Frontal cortex (tissue), 4 donors: ENCODE measurements at places on chromosomes 6 and 20. TPM values are rescaled to one million over a fixed set of nuclear protein-coding genes. Genes with fewer than 3 reads are reported as not detected.

The CD24 gene
- 1,434 TPM for total RNA-seq

The OTOR gene
- total RNA-seq = 0.82 TPM

The MEP1A gene
- not detected for total RNA-seq

The ID4 gene
- total RNA-seq = 123 TPM

The UBD gene
- not detected for total RNA-seq

The REM1 gene
- total RNA-seq = not detected

The CFB gene
- total RNA-seq = 0.82 TPM

The DSTN gene
- total RNA-seq = 258 TPM

The DNAH8 gene
- total RNA-seq = under 0.01 TPM

The SSTR4 gene
- 0.41 TPM for total RNA-seq

The TREML1 gene
- 0.41 TPM for total RNA-seq

The SLC9A8 gene
- 4.5 TPM for total RNA-seq

GRCh38 chr6:29797135-29797534 is 30.5 kb upstream of the HLA-G start:
- no peak for DNase-seq

- no peak for DNase-seq
Observed at GRCh38 chr6:139595183-139595582, 220.7 kb upstream of the CITED2 start.

DNA sequence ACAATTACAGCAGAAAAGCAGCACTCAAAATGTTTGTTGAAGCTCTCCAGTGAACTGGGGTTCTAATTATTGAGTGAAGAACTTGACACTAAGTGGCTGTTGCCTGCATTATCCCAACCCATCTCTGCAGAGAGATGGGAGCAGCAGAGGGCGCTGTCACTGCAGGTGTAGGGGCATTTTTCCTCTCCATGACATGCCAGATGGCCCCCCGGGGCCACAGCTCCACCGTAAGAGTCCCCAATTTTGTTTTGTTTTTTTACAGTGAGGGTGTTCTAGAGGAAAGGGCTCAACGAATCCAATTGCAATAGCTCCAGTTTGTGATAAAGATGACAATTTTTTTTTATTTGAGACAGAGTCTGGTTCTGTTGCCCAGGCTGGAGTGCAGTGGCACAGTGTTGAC is 1.9 kb upstream of the FUCA2 start:
- DNase-seq = no peak

GRCh38 chr6:155177363-155177961 is 86.4 kb upstream of the CLDN20 start:
- DNase-seq = peak; percentile 22

DNA sequence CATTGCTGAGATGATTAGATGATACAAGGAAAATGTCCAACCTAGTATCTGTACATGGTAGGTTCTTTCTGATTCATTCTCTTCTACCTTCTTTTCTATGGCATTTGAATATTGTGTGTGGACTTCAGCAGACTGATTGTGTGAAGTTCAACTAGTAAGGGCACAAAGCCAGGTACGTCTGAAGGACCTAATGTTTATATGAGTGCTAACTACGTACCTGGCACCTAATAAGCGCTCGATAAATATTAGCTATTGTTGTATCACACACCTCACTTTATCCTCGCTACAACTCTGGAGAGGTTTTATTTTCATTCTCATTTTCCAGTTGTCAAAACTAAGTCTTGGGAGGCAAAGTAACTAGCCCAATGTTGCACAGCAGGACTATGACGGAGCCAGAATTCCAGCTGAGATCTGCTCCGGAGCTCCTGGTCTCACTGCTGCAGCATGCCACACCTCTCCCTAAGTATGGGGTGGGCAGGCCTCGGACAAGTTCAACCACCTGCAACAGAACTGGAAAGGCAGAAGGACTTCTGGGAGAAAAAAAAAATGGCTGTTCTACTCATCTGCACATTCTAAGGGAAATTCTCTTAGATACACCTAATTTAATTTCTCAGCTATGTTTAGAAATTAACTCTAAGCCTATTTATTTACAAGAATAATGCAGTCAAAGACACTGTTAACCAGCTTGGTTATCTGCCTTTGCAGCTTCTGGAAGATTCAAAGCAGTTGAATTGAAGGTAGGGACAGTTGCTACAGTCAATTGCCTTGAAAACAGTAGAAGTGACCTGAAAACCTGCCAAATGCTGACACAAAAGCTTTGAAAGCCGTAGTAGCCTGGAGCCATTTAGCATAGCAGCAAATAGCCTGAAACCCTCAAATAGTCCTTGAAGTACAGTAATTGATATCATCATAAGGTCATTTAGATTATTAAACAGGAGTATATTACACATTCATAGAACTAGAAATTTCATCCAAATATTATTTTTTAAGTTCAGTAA is 165.0 kb downstream of the PDE7B start:
- no peak for DNase-seq

GRCh38 chr6:127519469-127519785 is 292 bp upstream of the MTCL3 start:
- no peak for DNase-seq

DNA sequence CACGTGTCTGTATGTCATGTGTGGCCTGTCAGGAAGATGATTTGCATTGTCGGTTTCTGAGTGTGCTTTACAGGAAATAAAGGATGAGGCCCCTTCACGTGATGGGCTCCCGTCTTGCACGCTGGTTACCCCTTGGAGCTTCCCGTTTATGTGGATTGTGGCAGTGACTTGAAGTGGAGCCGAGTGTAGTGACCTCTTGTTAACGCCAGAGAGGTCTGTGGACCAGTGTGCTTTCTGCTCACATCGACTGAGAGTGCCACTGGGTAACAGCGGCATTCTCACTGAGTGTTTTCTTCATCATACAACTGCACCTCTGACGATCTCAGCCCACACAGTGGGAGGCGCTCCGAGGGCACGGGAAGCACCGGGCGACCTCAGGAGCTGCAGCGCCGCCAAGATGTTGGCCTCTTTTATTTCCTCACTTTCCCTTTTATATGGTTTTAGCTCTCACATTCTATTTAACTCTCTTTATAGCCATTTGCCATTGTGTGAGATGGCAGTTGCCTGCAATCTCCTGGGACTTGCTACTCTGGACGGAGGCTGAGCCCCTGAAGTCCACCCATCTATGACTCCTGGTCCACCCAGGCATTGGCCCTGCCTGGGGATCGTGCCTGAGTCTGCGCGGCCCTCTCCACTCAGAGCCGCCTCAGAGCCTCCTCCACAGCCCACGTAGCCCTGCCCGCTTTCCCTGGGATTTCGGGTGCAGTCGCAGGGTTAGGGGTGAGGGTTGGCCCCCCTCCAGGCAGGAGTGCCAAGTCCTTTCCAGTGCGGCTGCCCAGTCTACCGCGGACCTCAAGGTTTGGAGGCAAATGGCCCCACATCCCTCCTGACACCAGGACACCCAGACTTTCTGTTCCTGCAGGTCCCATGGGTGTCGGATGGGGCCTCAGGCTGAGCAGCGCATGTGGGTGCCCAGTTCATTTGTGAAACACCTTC is 238.9 kb downstream of the ERMARD start:
- DNase-seq = peak; percentile 41

- DNase-seq = no peak
Observed at GRCh38 chr6:99871641-99872040, 122.4 kb downstream of the MCHR2 start.

- DNase-seq = no peak
Observed at GRCh38 chr6:119942078-119942752, 592.7 kb upstream of the MAN1A1 start.

- DNase-seq = no peak
Observed at GRCh38 chr20:33604991-33605370, 57.1 kb upstream of the C20orf144 start.

GRCh38 chr20:1378735-1379125 is 14.1 kb downstream of the FKBP1A start:
- no peak for DNase-seq

DNA sequence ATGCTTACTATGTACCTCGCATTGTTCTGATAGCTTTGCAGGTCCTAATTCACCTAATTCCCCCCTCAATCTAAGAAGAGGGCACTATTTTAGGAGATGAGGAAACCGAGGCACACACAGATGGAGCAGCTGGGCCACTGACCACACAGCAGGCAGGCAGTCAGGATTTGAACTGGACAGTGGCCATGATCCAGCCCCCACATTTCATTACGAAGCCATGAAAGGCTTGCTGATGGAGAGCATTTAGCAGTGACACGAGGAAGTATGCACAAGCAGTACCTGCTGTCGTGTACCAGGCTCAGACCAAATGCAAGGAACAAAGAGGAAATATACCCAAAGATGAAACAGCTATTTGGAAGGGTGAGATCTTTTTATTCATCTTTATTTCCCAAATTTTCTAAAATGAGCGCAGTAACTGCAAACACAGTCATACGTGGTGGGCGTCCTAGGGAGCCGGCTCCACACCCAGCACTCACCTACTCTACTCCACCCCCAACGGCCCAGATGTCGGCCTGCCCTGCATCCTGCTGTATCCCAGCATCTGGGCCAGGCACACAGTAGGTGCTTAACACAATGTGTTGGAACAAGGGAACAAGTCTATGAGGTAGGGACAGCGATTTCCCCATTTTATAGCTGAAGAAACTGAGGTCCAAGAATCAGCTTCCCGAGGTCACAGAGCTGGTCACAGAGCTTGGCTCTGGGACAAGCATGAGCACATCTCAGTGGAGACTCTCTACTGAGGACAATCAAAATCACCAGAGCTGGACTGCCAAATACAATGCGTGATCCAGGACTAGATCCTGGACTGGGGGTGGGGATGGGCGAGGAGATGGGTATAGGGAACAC is 15.0 kb downstream of the PREX1 start:
- DNase-seq = no peak

GRCh38 chr6:226516-227073 is 65.7 kb upstream of the DUSP22 start:
- no peak for DNase-seq

DNA sequence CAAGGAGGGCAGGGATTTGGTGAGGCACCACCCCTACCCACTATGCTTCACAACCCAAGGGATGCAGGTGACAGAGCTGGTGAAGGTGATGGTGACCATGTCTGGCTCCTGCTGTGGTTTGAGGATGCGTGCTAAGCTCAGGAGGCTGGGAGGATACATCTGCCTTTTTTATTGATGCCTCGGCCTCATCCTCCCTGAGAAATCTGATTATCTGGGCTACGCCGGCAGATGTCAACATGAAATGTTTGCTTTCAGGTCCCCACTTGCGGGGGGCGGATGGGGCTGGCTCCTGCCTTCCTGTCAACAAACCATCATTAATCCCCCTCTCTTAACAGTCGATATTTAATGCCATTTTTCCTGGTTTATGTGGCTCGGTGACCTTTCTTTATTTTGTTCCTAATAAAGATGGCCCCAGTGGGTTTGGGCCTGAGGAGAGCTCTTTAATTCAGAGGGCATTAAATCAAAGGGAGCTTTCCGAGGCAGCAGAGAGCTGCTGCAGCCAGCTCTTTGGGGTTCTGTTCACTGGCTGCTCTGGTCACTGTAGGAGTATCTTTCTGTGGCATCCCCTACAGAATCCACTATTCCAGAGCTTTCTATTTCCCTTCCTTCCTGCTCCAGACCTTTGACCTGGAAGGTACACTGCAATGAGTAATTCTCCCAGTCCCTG is 33.5 kb upstream of the LRFN2 start:
- DNase-seq = no peak

GRCh38 chr6:43847741-43848630 is 78.0 kb downstream of the VEGFA start:
- DNase-seq = no peak

GRCh38 chr20:30168800-30169138 is 1088.7 kb upstream of the DEFB115 start:
- DNase-seq = no peak

DNA sequence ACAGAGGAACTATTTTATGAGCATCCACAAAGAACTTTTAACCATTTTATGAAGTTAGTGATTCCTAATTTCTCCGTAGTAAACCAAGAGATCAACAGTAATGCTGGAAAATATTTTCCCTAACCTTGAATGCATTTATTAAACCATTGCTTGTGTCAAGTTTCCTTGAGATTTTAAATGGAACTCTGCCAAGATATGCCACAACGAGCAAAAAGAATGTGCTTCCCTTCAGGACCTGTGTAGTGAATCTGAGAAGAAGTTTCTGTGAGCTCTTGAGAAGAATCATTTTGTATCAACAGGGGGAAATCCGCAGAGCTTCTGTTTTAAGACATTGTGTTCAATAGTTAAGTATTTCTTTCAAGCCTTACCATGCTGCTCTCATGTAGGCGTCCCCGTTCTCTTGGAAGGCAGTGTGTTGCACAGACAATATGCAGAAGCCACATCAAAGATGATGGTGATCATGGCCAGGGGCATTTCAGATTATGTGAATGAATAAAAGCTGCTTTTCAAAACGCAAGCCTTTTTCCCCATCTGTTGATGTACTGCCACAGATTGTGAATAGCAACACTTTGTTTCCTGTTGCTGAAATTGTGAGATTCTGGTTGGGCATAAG is 439.8 kb downstream of the BMP2 start:
- DNase-seq = no peak

DNA sequence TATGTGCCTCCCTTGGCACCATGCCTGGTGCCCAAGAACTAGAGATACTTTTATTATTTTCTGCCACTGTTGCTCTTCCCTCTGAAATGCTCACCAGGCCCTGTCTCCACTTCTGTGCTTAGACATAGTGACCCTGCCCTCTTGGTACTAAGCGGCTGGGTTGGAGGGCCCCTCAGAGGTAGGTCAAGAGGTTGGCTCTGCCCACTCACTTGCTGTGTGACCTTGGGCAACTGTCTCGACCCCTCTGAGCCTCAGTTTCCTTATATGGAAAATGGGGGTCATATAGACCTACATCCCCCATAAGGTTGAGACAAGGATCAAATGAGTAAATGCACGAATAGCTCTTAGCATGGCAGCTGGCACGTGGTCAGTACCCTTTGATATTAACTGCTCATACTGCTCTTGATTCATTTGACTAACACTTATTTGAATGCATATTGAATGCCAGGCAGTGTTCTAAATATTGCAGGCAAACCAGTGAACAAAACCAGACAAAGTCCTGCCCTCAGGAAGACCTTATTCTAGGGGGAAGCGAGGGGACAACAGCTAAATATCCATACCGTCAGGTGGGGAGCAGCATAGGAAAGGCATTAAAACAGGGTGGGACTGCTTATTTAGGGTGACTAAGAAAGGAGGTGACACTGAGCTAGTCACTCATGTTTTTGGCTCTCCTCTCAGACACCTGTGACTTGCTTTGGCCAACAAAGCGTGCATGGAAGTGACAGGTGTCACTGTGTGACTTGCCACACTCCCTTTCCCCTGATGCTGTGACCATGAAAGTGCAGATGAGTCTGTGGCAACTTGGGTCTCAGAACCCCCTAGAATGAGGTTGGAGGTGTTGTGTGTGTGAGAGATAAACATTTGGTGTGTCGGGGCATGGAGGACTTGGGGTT is 14.3 kb upstream of the SPO11 start:
- DNase-seq = no peak
